ENCODE measurements at places on chromosomes 16 and 17.

- DNase-seq = no peak
Observed at GRCh38 chr17:36743130-36743529, 141.7 kb downstream of the MRM1 start.

DNA sequence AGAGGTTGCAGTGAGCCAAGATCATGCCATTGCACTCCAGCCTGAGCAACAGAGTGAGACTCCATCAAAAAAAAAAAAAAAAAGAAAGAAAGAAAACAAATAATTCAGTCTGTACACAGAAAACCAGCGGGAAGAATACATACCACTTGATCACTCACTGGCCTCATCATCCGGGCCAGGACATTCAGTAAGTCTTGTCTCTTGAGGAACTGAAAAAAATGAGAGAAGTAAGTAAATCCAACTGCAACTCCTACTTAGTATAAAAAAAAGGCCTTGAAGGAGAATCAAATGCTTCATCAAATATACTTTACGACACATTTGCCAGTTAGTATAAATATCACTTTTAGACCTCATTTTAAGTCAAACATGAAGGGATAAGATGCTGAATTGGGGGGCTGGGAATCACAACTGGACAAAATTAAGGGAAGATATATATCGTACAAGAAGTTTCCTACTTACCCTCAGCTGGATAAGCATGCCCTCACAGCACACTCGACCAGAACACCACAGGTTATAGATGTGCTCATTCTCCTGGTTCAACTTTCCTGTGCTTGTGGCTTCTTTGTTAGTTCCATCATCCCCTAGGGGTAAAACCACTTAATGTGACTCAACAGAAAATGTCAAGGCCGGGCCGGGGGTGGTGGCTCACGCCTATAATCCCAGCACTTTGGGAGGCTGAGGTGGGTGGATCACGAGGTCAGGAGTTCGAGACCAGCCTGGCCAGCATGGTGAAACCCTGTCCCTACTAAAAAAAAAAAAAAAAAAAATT lies 12.4 kb downstream of the CCDC47 start:
- DNase-seq = no peak

DNA sequence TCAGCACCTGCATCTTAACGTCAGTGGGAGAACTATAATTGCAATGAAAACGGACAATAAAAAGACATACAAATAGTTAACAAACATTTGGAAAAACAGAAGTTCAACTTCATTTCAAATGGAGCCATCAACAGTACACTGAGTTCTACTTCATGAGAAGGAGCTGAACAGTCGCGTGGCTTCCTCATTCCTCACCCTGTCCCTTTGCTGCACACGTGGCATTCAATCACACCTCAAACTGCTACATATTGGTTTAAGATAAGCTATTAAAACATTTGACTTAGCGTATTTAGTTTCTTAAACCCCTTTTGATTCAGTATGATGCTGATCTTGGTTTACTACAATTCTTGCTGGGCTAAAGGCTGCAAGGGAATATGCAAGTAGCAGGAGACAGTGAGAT lies 76.8 kb downstream of the CDK5R1 start:
- no peak for DNase-seq

DNA sequence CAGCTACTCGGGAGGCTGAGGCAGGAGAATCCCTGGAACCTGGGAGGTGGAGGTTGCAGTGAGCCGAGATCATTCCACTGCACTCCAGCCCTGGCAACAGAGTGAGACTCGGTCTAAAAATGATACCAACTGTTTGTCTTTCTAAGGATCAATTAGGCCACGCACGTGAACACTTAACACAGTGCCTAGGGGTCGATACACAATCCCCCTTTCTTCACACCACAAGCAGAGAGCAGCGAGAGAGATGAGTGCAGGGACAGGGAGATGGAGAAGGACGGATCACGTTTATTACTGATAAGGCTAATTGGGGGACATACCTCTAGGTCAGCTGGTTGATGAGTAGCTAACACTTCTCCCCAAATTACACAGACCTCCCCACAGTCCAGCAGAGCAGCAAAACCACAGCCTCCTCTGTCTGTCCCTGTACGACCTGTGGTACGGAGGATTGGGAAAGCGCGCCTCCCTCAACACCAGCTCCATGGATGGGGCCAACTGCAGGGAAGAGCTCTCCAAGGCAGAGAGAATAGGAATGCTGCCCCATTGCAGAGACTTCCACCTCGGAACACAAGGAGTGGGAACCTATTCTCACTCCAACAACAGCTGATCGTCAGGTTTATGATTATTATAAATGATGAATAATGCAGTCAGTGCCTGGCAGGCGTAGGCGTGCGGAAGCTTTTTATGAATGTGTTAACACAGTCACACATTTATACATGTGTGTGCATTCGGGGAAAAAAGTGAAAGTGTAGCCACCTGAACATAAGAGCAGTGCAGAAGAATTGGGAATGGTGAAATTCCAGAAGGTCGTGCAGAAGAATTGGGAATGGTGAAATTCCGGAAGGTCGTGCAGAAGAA lies 155.1 kb downstream of the C16orf95 start:
- DNase-seq = no peak

DNA sequence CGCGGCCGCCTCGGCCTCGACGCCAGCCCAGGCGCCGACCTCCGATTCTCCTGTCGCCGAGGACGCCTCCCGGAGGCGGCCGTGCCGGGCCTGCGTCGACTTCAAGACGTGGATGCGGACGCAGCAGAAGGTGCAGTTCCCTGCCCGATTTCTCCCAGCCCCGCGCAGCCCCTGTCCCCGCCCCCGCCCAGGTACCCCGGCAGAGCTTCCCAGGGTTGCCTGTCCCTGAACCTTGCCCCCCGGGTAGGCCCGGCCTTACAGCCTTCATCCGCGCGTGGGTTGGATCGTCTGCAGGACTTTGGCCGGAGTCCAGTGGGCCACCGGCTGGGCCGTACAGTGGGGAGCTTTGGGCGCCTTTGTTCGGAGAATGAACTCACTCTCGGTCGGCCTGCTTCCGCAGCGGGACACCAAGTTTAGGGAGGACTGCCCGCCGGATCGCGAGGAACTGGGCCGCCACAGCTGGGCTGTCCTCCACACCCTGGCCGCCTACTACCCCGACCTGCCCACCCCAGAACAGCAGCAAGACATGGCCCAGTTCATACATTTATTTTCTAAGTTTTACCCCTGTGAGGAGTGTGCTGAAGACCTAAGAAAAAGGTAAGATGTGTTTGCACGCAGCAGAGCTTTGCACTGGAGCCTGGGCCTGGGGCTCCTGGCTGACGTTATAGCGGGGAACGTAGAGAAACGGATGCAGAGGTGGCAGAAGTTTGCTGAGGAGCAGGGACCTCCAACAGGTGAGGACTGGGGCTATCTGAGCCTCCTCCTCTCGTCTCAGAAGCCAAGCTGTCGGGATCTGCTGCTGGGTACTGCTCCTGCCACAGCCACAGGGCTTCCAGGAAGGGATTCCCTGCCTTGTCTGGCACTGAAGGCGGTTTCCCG lies 593 bp downstream of the GFER start:
- DNase-seq = no peak

DNA sequence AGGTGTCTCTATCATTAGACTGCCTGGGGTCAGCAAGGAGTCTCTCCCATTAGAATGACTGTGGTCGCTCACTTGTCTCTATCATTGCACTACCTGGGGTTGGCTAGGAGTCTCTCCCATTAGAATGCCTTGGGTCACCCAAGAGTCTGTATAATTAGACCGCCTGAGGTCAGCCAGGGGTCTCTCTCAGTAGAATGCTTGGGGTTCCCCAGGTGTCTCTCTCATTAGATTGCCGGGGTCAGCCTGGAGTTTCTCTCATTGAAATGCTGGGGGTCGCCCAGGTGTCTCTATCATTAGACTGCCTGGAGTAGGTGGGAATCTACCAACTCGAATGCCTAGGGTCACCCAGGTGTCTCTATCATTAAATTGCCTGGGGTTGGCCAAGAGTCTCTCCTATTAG lies 2231.6 kb downstream of the TP53TG3F start:
- peak; percentile 23 for DNase-seq

DNA sequence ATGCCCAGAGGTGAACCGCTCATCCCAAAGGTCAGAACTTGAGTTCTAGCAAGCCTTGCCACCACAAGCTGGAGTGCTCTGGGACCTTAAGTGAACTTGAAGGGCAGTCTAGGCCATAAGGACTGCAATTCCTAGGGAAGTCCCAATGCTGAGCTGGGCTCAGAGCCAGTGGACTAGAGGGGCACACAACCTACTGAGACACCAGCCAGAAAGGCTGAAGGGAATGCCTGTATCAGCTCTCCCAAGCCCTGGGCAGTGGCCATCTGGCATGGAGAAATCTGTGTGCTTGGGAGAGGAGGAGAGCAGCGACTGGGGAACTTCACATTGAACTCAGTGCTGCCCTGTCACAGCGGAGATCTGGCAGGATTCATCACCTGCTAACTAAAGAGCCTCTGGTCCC lies 201.3 kb downstream of the CEP112 start:
- no peak for DNase-seq

DNA sequence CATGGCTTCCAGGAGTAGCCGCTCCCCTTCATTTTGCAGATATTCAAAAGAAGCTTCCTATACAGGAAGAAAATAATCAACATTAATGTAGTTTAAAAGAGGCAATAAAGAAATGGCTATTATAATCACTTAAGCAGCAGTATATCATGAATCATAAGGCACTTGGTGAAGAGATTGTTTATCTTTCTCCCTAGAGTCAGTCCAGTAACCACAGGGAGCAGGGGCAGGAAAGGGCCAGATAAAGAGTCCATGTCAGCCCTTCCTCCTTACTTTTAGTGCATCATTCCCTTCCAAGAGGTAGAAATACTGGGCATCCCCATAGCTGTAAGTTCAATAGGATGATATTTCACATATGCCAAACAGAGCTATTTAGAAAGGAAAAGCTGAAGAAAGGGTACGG lies 184.6 kb upstream of the C17orf78 start:
- no peak for DNase-seq

GRCh38 chr16:27598220-27598619 lies 48.3 kb downstream of the KATNIP start:
- no peak for DNase-seq

DNA sequence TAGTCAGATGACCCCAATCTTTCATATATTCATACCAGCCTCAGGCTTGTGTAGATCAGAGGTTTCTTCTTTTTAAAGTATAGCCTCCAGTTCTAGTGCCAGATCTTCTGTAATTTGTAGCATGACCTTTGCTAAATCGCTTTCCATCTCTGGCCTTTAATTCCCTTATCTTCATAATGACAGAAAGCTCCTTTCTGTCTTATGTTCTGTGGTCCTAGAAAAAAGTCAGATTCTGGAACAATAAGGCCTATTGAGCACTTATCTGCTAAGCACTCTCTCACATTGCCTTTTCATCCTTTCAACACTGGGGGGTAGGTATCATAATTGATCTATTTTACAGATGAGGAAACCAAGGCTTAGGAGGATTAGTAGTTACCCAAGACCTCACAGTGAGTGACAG lies 9.2 kb downstream of the CCL16 start:
- DNase-seq = no peak

- DNase-seq = no peak
Observed at GRCh38 chr17:82228278-82228841, 482 bp upstream of the SLC16A3 start.

- no peak for DNase-seq
Observed at GRCh38 chr16:4505356-4506147, 29.4 kb downstream of the HMOX2 start.

DNA sequence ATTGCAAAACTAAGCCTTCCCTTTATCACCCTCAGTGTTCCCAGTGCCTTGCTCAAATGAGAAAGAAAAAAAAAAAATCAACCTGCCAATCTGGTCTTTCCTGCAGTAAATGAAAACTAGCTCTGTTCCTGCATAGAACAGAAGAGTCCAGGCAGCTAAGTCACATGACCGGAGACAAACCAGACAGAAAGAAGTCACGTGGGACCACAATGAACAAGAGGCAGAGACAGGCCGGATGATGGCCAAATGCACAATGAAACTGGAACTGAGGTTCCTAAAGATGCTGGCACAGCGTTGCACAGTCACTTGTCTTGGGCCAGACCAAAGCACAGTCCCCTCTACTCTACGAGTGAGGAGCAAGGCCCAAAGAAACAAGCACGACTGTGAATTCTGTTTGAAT lies 172.5 kb downstream of the GRIN2A start:
- no peak for DNase-seq

DNA sequence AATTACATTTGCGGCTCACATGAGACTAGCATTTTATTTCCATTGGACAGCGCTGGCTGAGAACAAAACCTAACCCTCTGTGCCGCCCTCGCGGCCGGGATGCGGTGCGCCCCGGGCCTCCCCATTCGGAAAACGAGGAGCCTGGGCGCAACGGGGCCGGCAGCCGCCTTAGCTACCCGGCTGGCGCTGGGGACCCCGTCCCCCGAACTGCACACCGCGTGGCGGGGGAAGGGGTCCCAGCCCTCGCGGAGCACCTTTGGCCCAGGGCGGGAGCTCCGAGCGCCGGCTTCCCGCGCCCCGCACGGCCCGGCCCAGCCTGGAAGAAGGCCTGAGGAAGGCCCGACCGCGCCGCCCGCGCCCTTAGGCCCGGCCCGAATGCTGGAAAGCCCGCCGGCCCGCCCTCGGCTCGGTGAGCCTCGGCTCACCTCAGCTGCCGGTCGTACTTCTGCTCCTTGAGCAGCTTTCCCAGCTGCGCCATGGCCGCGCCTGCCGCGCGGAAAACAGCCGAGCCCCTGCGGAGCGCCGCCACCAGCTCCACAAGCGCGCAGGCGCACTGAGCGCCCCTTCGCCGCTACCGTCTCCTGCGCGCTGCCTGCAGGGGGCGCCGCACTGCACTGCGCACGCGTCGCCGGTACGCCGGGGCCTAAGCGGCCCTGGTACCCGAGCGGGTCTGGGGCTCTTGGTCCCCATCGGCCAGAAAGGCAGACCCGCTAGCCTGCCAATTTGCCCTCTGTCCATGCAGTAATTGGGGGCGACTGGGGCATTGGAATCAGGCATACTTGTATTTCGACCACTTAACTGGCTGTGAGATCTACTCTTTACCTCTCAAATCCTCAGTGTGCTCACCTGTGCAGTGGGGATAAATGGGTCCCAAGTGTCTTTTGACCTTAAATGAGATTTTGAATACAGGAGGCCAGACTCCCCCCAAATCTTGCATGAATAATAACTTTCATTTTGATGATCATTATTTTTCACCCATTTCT lies at the start of gene NAE1:
Gene NAE1, minus strand, starts transcription at position 555 of the 983 bp plus-strand sequence. Its CDS starts 77 bp downstream, at position 478.
- DNase-seq = peak; percentile 76

DNA sequence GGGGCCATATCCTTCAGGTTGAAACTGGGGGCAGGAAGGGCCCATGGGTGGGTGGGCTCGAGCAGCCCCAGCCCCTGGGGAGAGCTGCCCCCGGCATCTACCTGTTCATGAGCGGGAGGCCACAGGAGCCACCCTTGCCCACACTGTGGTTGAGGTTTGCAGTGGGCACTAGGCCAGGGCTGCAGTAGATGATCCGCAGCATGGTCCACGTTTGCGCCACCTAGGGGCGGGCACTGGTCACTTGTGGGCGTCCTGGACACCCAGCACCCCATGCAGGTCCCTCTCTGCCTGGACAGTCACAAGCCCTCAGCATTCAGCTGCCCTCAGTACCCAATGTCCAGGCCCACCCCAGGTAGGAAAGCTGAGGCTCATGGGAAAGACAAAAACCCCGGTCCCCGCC lies 1.8 kb upstream of the JMJD8 start:
- DNase-seq = no peak

GRCh38 chr17:49944273-49944870 lies 24.6 kb upstream of the DLX4 start:
- no peak for DNase-seq

- no peak for DNase-seq
Observed at GRCh38 chr16:4859190-4859899, 12.1 kb downstream of the UBN1 start.
